ENCODE measurements at places on chromosomes 3 and 15.

- DNase-seq, result no peak
Observed at GRCh38 chr3:122586773-122587485, 9.5 kb downstream of the PARP15 start.

DNA sequence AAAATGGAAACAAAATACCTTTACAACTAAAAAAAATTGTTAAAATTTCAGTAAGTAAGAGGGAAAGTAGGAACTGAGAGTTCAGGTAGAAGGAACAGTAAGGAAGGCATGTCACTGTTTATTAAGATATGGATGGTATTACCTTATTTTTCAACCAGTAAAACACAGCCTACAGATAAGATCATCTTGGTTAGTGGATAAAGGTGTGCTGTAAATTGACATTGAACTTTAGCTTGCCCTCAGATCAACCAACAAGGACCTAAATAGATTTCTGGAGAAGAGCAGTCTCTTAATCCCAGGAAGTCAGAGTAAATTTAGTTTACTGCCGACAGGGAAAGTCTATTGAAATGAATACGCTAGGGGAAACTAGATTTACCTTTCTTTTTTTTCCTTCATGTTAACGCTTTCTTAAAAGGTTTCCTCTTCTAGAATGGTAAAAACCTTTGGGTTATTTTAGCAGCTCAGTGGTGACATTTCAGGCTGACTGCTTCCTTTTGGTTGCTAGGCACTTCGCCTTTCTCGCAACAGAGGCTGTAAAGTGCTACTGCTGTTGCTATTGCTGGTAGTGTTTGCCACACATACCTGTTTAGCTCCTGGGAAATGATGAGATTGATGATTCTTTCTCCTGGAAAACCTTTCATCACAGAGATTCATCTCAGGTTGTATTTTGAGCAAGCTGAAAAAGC lies 12.9 kb downstream of the DZIP3 start:
- DNase-seq, result no peak

DNA sequence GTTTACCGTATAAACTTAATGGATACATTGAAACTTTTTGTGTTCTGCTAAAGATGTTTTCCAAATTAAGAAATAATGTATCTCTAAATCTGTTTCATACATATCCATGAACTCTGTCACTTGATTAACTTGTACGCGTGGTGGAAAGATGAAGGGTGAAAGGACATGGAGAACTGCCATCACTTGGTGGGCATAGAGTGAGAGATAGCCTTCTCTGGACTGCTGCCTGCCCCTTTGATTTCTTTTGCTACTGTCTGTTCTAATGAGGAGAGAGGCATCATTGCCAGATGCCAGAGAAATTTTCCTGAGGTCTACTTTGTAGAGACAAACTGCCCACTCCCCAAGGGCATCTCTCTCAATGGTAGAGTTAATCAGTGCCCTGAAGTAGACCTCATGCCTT lies 120.5 kb downstream of the SLMAP start:
- DNase-seq, result no peak

DNA sequence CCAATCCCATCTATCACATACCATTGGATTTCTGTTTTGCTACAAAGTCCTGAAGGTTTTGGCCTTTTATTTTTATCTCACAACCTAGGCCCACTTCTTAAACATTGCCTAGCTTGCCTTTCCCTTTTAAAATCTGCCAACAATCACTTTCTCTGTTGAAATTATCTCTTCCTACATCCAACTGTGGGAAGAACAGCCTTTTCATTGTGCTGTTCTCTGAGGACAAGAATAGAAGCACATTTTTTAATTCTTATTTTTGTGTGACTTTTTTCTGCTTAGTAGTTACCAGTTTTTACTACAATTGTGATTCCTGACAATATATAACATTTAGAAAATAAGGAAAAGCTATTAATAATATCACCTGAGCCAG lies 159.2 kb downstream of the CNTN6 start:
- no peak for DNase-seq

- no peak for DNase-seq
Observed at GRCh38 chr3:58521917-58522631, 14.9 kb downstream of the ACOX2 start.

DNA sequence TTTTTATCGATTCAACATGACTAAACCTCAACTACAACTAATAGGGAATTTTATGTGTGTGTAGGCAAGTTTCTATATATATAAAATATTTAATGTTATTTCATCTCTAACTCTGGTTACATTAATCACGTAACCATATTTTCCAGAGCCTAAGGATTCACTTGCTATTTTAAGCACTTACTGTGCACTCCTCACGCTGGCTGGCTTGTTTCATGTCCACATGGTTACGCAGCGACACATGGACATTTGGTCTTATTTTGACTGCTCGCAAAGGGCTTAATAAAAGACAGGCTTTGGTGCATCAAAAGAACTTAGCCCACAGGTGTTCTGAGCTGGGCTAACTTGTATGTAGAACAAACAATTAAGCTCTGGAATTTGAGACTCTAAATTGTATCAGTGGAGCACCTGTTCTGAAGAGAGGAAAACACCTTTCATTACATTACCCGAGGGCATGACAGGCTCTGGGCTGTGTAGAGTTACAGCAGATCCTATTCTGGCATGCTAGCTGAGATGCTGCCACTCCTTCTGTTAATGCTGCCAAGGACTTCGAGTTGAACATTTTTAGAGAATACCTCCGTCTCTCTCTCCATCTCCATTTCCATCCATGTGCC lies 130.0 kb upstream of the NR2F2 start:
- no peak for DNase-seq

GRCh38 chr3:47429476-47430270 lies 46.1 kb downstream of the SCAP start:
- DNase-seq, result no peak

DNA sequence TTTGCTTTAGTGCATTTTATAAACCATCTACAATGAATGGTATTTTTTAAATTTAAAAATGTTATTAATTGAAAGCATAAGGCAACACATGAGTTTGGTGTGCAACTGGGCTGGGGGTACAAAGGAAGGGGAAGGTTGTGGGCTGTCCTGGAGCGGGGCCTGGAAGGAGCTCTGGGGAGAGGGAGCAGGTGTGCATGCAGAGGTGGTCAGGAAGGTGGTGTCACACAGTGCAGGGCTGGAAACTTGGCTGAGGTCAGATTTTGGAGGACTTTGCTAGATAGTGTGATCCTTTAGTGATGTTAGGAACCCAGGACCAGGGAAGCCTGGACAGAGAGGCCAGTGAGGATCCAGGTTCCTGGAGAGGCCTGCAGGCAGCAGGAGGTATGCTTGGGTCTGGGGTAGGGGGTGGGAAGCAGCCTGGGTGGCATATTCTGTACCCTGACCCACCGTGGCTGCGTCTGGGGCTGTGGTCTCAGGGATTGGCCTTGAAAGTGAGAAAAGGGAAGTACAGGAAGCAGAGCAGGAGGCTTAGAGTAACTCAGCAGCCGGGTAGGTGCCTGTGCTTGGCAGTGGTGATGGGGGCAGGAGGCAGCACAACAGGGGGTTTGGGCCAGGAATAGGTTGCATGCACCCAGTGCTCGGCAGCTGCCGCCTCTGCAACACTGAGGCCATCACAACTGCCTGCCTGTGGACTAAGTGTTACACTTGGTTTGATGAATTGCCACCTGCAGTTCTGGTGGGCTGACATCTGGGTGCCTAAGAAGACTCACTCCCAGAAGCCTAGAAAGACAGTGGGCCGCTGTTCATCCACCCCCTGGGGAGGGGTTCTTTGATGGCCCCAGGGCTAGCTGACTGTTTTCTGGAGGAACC lies 33.0 kb downstream of the KY start:
- DNase-seq, result no peak

DNA sequence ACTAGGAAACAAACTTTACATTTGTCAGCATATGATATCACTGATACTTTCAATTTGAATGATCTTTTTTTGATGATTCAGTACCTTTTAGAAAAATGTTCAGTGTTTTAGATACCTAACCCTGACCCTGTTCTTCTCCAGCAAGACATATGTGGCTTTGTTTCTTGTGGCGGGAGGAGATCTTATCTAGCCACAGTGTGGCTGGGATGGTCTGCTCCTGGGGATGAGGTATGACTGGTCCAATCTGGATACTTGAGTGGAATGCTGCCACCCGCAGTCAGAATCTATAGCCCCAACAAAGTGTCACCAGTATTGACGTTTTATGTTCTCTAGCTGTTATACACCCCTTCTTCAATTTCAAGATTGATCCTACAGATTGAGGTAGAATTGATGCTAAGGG lies 439.0 kb upstream of the GOLIM4 start:
- no peak for DNase-seq

GRCh38 chr3:139671863-139672646 lies 5.7 kb downstream of the NMNAT3 start:
- no peak for DNase-seq

DNA sequence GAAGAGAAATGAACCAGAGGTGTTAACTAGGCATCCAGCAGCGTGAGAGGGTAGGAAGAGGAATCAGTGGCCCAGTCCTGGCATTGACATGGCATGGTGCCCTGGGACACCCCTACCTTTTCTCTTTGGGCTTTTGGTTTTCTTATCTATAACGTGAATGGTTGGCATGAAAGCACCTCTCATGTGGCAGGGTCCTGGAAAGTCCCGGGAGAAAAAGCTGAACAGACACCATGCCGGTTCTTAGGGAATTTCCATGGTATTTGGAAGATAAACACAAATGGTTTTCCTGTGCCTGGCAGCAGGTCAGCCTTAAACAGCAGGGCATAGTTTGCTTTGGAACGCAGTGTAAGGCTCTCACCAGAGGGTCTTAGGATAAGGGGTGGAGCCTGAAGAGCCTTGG lies 15.4 kb downstream of the ARNT2 start:
- no peak for DNase-seq

DNA sequence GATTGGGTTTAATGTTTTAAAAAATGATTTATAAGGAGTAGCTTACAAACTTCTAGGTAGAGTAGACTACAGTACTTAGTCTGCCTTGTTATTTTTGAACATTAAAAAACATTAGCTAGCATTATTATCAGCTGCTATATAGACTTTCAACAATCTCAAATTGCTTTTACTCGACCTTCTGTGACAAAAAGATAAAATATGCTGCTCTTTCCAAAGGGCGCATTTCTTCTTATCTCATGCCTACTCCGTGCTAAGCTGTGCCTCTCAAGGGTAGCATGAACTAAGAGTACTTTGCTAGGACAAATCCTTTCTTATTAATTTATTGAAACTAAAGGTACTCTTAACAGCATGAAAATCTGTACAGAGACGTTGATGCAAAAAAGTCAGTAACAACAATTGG lies 71.3 kb downstream of the SPRED1 start:
- DNase-seq, result no peak

GRCh38 chr3:191292243-191293015 lies 36.8 kb upstream of the CCDC50 start:
- DNase-seq, result no peak

DNA sequence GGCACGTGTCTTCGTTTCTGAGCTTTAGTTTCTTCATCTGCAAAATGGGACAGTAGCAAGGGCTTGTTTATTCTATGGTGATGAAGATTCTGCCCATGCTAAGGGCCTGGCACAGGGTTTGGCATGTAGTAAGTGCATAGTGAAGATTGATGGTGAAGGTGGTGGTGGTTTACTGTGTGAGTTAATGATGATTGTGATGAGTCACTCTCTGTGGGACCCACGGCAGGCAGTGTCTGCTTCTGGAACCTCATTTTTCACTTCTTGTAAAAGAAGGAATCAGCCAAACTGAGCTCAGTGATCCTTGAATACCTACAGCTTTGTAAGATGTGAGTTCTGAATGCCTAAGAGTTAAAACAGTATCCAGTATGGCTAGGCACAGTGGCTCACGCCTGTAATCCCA lies 86.2 kb upstream of the LRTM1 start:
- DNase-seq, result no peak

DNA sequence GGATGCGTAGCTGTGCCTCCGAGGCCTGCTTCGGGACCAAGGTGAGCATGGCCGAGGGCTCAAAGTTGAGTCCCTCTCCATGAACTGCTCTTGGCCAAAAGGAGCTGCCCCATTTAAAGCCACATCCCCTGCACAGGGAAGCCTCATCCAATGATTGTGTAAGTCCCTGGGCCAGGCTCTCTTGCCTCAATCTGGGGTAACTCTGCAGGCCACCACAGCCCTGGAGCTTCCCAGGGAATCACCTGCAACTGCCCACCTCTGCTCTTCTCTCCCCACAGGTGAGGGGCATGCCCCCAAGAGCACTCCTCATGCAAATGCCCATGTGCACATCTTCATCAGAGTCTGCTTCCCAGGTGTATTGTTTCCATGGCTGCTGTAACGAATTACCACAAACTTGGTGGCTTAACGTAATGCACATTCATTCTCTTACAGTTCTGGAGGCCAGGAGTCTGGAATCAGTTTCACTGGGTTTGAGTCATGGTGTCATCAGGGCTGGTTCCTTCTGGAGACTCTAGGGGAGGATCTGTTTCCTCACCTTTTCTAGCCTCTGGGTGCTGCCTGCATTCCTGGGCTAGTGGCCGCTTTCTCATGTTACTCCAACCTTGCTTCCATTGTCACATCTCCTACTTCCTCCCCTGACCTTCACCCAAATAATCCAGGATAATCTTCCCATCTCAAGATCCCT lies 25.0 kb upstream of the LOXL1 start:
- no peak for DNase-seq

DNA sequence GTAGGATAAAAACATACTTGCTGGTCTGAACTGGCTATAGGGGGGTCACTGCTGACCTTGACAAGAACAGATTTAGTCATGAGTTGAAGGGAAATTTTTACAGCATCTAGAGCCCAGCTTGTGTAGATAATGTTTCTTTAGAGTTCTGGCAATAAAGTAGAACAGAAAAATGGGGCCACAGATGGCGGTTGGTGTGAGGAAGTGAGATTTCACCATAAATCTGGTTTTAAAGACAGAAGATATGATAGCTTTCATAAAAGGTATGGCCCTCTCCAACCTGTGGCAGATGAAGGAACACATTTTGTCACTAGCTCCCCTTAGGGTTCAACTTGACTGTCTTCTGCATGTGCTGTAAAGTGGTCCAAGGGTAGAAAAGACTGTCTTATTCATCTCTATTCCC lies 24.3 kb upstream of the IMPDH2 start:
- DNase-seq, result no peak

GRCh38 chr3:10960255-10960654 lies 32.3 kb upstream of the SLC6A1 start:
- DNase-seq, result no peak

DNA sequence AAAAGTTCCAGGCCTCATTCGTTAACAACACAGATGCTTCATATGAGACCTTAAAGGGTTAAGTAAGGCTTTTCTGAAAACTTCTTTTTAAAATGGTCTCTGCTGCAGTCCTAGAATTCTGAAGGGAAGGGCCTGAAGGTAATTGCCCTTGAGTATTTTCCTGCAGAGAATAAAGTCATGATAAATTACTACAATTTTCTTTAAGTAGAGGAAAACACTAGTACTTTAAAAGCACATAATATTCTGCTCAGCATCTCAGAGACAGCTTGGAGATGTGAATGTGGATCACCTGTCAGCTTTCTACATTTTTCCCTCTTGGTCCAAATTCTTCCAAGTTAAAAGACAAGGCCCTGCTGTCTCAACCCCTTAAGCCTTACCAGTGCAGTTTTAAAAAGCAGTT lies 419.5 kb downstream of the MFSD1 start:
- no peak for DNase-seq

- DNase-seq, result no peak
Observed at GRCh38 chr3:96538186-96538585, 276.2 kb upstream of the EPHA6 start.

GRCh38 chr3:102532901-102533300 lies 98.1 kb downstream of the ZPLD1 start:
- no peak for DNase-seq
